Smooth muscle cell of the coronary artery (primary cell): ENCODE measurements at places on chromosomes 6 and 20. TPM values are rescaled to one million over a fixed set of nuclear protein-coding genes. Genes with fewer than 3 reads are reported as not detected.

SDC4 gene
- 28.8 and 50.7 TPM in 2 replicates for total RNA-seq

GSTA2 gene
- not detected in 2 replicates for total RNA-seq

MLIP gene
- total RNA-seq, result not detected in 2 replicates

BNIP5 gene
- not detected in 2 replicates for total RNA-seq

PCK1 gene
- not detected in 2 replicates for total RNA-seq

SYS1 gene
- 15.5 and 38.7 TPM in 2 replicates for total RNA-seq

BLOC1S5 gene
- total RNA-seq, result 7.3 and 14.8 TPM in 2 replicates

SNAP91 gene
- total RNA-seq, result under 0.01 TPM in 1 of 2 replicates, not detected in the other

ULBP2 gene
- 1.9 and 7.7 TPM in 2 replicates for total RNA-seq

MICB gene
- 5.5 and 8.8 TPM in 2 replicates for total RNA-seq

ZSCAN26 gene
- 11.5 and 12.0 TPM in 2 replicates for total RNA-seq

ROS1 gene
- under 0.01 TPM in 2 replicates for total RNA-seq

MYH7B gene
- under 0.01 and 0.47 TPM in 2 replicates for total RNA-seq

AHCY gene
- 143 and 157 TPM in 2 replicates for total RNA-seq

RAB44 gene
- under 0.01 TPM in 1 of 2 replicates, not detected in the other for total RNA-seq

PROKR2 gene
- not detected in 2 replicates for total RNA-seq

MAD2L1BP gene
- 9.2 and 15.8 TPM in 2 replicates for total RNA-seq

GPR63 gene
- total RNA-seq, result 0.08 and 0.23 TPM in 2 replicates

ZKSCAN4 gene
- 3.7 and 5.3 TPM in 2 replicates for total RNA-seq

VGLL2 gene
- not detected in 2 replicates for total RNA-seq

PRKN gene
- total RNA-seq, result 1.7 and 3.9 TPM in 2 replicates

TREM2 gene
- total RNA-seq, result 0.12 TPM in 1 of 2 replicates, not detected in the other

PXDC1 gene
- 39.0 and 103 TPM in 2 replicates for total RNA-seq

HLA-DRB5 gene
- not detected in 2 replicates for total RNA-seq

KIAA0408 gene
- 0.15 and 0.23 TPM in 2 replicates for total RNA-seq

MRAP2 gene
- total RNA-seq, result 1.7 and 6.3 TPM in 2 replicates

TOX2 gene
- 0.12 and 2.0 TPM in 2 replicates for total RNA-seq

LINC00237 gene
- total RNA-seq, result not detected in 2 replicates

COL12A1 gene
- 72.5 and 122 TPM in 2 replicates for total RNA-seq

GSTA1 gene
- total RNA-seq, result not detected in 2 replicates

IRF4 gene
- total RNA-seq, result 0.12 TPM in 1 of 2 replicates, not detected in the other

LTA gene
- total RNA-seq, result not detected in 2 replicates

FAM50B gene
- total RNA-seq, result 11.9 and 14.4 TPM in 2 replicates

VSTM2L gene
- 1.6 and 2.9 TPM in 2 replicates for total RNA-seq

SRMS gene
- not detected in 2 replicates for total RNA-seq

ZMYND8 gene
- total RNA-seq, result 6.2 and 9.8 TPM in 2 replicates

MSH5 gene
- 2.5 and 4.0 TPM in 2 replicates for total RNA-seq

PCMTD2 gene
- 33.0 and 41.3 TPM in 2 replicates for total RNA-seq

ZNF391 gene
- 0.45 and 0.70 TPM in 2 replicates for total RNA-seq
